ENCODE measurements at places on chromosomes 6 and 20.

- H3K4me3 ChIP-seq: no peak overlapping the region
- H3K36me3 ChIP-seq: no peaks in the 10 kb centered on the region
- no peaks in the 10 kb centered on the region for H3K4me1 ChIP-seq
Measured at GRCh38 chr20:19588732-19589131, 169.3 kb upstream of the RIN2 start.

DNA sequence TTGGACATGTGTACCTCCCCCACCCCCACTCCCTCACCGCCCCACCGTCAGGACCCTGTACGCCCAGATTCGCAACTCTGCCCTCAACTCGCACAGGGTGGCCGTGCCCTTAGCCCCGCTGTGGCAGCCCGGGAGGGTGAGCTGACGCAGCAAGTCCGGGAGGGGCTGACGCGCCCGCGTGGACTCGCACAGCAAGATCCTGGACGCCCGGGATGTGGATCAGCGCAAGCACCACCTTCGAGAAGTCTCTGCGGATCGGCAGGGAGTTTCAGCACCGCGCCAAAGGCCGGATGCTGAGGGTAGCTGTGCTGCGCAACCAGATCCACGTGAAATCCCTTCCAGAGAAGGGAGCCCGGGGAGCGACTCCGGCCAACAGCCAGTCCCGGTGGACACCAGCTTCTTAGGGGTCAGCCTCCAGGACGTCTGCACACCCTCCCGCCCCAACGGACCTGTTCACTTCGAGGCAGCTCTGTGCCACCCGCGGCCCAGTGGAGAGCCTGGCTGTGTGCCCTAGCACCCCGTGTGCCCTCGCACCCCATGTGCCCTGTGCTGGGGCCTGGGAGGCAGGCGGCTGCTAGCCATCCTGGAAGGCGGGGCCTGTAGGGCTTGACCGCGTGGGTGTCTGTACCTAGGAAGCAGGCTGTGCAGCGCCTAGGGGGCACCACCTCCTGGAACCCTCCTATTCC, 6.7 kb upstream of the GJA10 start:
- peaks cover 4% of the 10 kb centered on the region for H3K4me1 ChIP-seq
- no peak overlapping the region for H3K4me3 ChIP-seq
- H3K27ac ChIP-seq: no peak overlapping the region

GRCh38 chr6:126722411-126722810, 382.5 kb downstream of the CENPW start:
- no peaks in the 10 kb centered on the region for H3K27me3 ChIP-seq
- no peak for DNase-seq
- H3K27ac ChIP-seq: no peak overlapping the region
- no peaks in the 10 kb centered on the region for H3K4me1 ChIP-seq
- no peak overlapping the region for H3K4me3 ChIP-seq

DNA sequence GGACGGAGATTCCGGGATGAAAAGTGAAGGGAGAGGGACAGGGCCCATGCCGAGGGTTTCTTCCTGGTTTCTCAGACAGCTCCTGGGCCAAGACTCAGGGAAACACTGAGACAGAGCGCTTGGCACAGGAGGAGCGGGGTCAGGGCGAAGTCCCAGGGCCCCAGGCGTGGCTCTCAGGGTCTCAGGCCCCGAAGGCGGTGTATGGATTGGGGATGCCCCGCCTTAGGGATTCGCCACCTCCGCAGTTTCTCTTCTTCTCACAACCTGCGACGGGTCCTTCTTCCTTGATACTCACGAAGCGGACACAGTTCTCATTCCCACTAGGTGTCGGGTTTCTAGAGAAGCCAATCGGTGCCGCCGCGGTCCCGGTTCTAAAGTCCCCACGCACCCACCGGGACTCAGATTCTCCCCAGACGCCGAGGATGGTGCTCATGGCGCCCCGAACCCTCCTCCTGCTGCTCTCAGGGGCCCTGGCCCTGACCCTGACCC, 55.0 kb upstream of the HLA-A start:
- no peaks in the 10 kb centered on the region for H3K27me3 ChIP-seq
- H3K27ac ChIP-seq: peak overlapping the region; percentile 97
- DNase-seq: peak; percentile 80
- peak overlapping the region; percentile 92 for H3K4me3 ChIP-seq
- peaks cover 19% of the 10 kb centered on the region for H3K4me1 ChIP-seq

DNA sequence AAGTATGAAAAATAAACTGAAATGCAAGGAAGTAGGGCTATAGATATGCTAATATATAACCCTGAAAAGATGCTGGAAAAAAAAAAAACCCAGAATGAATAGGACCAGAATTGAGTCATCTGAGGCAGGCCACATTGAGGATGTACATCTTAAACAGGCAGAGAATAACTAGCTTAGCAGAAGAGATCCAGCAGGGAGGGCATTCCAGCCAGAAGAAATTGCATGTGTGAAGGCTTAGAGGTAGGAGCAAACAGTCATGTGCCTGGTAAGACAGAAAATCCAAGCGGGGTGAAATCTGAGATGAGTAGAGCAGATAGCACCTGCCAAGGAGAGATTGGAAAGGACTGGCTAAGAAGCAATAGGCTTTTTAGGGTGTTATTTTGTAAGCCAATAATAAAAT, 2.6 kb downstream of the COL19A1 start:
- H3K4me1 ChIP-seq: peaks cover 13% of the 10 kb centered on the region
- no peak for DNase-seq
- H3K27me3 ChIP-seq: peaks cover 28% of the 10 kb centered on the region
- H3K4me3 ChIP-seq: no peak overlapping the region
- no peaks in the 10 kb centered on the region for H3K36me3 ChIP-seq

GRCh38 chr6:48664826-48665225, 553.8 kb upstream of the PTCHD4 start:
- H3K27me3 ChIP-seq: no peaks in the 10 kb centered on the region
- no peak for DNase-seq
- no peak overlapping the region for H3K4me3 ChIP-seq
- H3K27ac ChIP-seq: no peak overlapping the region
- H3K36me3 ChIP-seq: no peaks in the 10 kb centered on the region

DNA sequence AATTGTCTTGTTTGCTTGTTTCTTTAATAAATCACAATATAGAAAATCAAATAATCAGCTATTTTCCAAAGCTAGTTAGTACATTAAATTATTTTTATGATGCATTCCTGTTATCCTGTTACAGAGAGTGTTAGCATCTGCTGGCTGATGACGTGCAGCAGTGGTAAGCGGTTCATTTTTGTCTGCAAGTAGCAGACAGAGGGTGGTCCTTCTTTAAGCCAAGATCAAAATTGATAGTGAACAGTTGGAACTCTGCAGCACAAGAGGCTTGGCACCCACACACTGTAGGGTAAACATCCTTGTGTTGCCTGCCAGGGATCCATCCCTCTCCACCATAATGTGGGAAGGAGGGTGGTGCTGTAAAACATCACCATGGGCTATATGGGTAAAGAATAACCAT, 158.3 kb downstream of the FRK start:
- no peak overlapping the region for H3K27ac ChIP-seq
- H3K27me3 ChIP-seq: peaks cover 2% of the 10 kb centered on the region
- no peak overlapping the region for H3K4me3 ChIP-seq
- H3K4me1 ChIP-seq: no peaks in the 10 kb centered on the region
- DNase-seq: no peak

DNA sequence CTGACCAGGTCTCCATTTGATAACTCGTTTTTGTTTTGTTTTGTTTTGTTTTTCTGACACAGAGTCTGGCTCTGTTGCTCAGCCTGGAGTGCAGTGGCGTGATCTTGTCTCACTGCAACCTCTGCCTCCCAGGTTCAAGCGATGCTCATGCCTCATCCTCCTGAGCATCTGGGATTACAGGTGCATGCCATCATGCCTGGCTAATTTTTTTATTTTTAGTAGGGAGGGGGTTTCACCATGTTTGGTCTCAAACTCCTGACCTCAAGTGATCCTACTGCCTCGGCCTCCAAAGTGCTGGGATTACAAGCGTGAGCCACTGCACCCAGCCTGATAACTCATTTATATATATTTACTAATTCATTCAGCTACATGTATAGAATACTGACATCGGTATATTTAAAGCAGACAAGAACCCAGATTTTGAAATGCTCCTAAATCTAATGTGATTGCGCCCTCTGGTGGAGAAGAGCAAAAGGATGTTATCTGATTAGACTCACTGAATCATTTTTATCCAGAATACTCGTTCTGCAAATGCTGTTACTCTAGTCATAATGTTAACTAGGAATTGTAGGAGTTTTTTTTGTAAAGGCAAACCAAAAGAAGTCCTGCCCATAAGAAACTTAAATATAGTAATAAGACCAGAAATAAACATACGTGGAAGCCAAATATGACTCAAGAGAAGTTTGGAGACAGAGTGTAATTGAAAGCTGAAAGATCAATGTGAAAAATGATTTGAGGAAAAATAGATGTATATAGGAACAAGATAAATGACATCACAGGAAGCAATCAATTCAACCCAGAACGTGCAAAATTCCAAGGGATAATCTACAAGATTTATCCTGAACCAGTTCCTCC, 5.3 kb upstream of the COL12A1 start:
- H3K4me1 ChIP-seq: peaks cover 29% of the 10 kb centered on the region
- H3K27ac ChIP-seq: no peak overlapping the region
- no peaks in the 10 kb centered on the region for H3K36me3 ChIP-seq
- H3K4me3 ChIP-seq: no peak overlapping the region

DNA sequence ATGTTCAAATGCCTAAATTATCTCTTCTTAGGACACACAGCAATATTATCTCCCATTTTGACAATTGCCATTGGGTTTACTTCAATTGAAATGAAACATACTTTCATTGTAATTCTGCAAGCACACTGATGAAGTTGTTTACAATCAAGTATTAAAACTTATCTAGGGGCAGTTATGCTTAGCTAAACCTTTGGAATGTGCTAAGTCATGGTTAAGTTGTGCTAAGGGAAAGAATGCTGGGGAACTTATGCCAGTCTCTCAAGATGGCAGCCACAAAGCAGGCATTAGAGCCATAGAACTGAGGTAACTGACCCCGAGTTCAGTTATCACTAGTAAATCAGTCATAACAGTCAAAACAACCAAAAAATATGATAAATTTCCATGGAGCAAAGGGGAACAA, 59.1 kb upstream of the NT5E start:
- no peak overlapping the region for H3K27ac ChIP-seq
- no peak overlapping the region for H3K4me3 ChIP-seq
- no peaks in the 10 kb centered on the region for H3K27me3 ChIP-seq

GRCh38 chr20:50995506-50995905, 27.4 kb downstream of the KCNG1 start:
- DNase-seq: no peak
- no peaks in the 10 kb centered on the region for H3K27me3 ChIP-seq
- H3K4me1 ChIP-seq: peaks cover 3% of the 10 kb centered on the region
- H3K36me3 ChIP-seq: no peaks in the 10 kb centered on the region
- H3K27ac ChIP-seq: no peak overlapping the region

GRCh38 chr20:34522969-34523871, 7.0 kb downstream of the DYNLRB1 start:
- H3K4me1 ChIP-seq: peaks cover 8% of the 10 kb centered on the region
- peaks cover 37% of the 10 kb centered on the region for H3K36me3 ChIP-seq
- H3K4me3 ChIP-seq: no peak overlapping the region
- no peaks in the 10 kb centered on the region for H3K27me3 ChIP-seq

DNA sequence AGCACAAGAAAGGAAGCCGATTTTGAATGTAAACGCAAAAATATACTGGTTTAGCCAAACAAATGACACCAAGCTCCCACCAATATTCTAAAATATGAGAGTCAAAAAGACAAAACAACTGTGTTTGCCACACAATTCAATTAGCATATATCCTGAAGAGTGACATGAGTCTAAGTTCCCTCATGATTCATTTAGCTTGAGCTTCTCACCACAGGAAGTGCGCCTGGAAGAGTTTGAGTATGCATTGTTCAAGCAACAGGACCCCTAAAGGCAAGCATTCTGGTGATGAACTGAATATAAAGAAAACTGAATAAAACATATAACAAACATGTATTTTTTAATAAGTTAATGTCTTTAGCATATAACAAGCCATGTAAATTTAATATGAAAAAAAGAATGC, 115.2 kb upstream of the RUNX2 start:
- H3K4me3 ChIP-seq: no peak overlapping the region
- no peak for DNase-seq
- no peaks in the 10 kb centered on the region for H3K4me1 ChIP-seq
- no peaks in the 10 kb centered on the region for H3K27me3 ChIP-seq
- no peak overlapping the region for H3K27ac ChIP-seq
- no peaks in the 10 kb centered on the region for H3K36me3 ChIP-seq

DNA sequence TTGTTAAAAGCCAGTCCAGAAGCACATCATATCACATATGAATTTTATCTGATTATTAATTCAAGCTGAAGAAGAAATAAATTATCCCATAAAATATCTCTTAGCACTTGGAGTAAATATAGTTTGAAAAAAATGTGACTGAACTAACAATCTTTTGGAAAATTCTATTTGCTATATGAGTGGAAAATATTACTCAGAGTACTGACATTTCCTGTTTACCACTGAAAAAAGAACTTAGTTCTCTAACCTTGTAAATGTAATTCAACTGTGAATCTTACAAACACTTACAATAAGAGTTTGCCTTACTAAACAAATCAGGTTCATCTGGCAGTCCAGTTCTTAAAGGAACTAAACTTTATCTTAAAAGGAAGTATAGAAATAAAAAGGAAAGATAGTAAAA, 44.2 kb downstream of the MOXD1 start:
- H3K27ac ChIP-seq: no peak overlapping the region
- H3K4me1 ChIP-seq: peaks cover 13% of the 10 kb centered on the region
- H3K36me3 ChIP-seq: no peaks in the 10 kb centered on the region
- H3K27me3 ChIP-seq: no peaks in the 10 kb centered on the region

DNA sequence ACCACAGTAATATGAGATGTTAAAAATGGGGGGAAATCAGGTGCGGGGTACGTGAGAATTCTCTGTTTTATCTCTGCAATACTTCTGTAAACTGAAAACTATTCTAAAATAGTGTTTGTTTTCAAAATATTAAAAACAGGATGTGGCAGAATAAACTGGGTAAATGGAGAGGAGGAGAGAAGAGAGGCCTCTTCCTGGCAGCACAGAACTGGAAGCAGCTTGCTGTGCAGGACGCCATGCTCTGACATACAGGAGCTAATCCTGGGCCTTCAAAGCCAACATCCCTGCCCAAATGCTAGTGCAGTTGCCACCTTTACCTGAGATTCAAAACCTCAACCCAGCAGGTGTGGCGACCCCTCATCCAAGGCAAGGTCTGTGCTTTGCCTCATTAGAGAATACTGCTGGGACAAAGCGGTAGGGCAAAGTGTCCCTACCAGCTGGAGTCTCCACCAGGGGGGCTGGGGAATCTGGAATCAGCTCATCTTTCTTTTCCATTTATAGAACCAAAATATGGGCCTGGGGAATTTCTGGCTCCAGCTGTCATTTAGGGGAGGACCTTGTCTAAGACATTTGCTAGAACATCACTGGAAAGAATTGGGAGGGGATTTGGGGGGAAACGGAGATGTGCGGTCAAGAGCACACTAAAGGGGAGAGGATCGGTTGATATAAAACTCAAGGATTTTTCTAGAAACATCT, 67.3 kb downstream of the SCML4 start:
- H3K4me3 ChIP-seq: no peak overlapping the region
- no peaks in the 10 kb centered on the region for H3K27me3 ChIP-seq
- H3K36me3 ChIP-seq: no peaks in the 10 kb centered on the region
- peaks cover 14% of the 10 kb centered on the region for H3K4me1 ChIP-seq
- H3K27ac ChIP-seq: no peak overlapping the region

- no peaks in the 10 kb centered on the region for H3K4me1 ChIP-seq
- no peaks in the 10 kb centered on the region for H3K27me3 ChIP-seq
- H3K36me3 ChIP-seq: no peaks in the 10 kb centered on the region
- DNase-seq: no peak
Measured at GRCh38 chr6:67630146-67630545, 1004.9 kb upstream of the ADGRB3 start.

GRCh38 chr6:21738180-21739094, 144.9 kb downstream of the SOX4 start:
- no peak for DNase-seq
- H3K4me1 ChIP-seq: no peaks in the 10 kb centered on the region
- no peak overlapping the region for H3K4me3 ChIP-seq
- peaks cover 3% of the 10 kb centered on the region for H3K27me3 ChIP-seq
